ENCODE measurements at places on chromosomes 6 and 20.

DNA sequence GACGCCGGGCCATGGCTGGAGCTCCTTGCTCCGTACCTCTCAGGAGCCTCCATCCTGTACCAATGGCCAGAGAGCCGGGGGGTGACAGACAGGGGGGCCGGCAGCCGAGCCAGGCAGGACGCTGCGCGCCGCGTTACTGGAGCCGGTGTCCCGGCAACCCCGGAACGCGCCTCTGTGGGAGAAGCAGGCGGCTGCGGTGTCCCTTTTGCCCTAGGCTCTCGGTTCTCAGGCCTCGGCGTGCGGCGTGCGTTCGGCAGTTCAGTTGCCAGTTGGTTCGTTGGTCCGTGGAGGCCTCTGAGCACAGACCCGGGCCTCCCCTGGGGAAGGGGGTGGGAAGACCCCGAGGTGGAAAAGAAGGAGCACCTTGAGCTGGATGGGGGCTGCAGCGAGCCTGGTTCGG is at the start of gene SPATS1:
SPATS1 (plus strand) TSS at position 162 of the 400 bp plus-strand sequence. CDS start 446 bp downstream, outside the sequence.
- no peak for DNase-seq

DNA sequence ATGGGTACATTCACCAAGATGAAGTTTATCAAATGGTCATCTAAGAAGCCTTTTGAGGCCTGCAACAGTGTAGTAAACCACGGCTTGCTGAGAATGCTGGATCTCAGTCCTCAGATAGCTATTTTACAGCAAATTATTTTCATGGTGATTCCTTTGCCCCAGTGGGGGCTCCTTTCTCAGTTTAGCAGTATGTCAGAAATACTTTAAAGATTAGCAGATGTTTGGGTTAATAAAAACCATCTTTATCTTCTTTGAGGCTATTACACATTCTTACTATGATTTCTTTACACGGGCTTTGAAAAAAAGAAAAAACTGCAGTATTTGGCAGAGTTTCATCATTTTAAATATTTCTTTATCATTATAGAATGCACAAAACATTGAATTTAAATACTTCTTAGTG is 10.7 kb downstream of the MYLIP start:
- DNase-seq, result no peak

GRCh38 chr20:62696434-62696957 is 12.1 kb upstream of the NTSR1 start:
- no peak for DNase-seq

- no peak for DNase-seq
Observed at GRCh38 chr20:20211988-20212518, 155.9 kb upstream of the INSM1 start.

GRCh38 chr6:54481091-54481490 is 172.8 kb downstream of the TINAG start:
- no peak for DNase-seq

DNA sequence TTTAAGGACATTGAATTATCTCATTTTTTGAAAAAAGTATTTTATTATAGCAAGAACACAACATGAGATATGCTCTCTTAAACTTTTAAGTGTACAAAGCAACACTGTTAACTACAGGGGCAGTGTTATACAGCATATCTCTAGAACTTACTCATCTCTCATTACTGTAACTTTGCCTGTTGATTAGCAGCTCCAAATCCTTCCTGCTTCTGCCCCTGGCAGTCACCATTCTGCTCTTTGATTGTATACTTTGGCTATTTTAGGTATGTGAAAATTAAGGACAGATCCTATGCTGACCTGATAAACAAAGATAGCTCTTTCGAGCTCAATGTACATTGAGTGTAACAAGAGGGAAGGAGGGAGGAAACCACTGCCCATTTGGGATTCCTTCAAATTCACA is 1349.8 kb upstream of the GJE1 start:
- DNase-seq, result no peak

All from GOT3 (cell line).